ENCODE measurements at places on chromosomes 13 and 19. TPM values are rescaled to one million over a fixed set of nuclear protein-coding genes. Genes with fewer than 3 reads are reported as not detected.

GRCh38 chr19:14091081-14091812 is 696 bp upstream of the SAMD1 start:
- no peak for DNase-seq

- DNase-seq = no peak
Observed at GRCh38 chr19:41753936-41754529, 1.3 kb upstream of the CEACAM6 start.

- no peak for DNase-seq
Observed at GRCh38 chr13:77139306-77139705, 112.3 kb upstream of the FBXL3 start.

DNA sequence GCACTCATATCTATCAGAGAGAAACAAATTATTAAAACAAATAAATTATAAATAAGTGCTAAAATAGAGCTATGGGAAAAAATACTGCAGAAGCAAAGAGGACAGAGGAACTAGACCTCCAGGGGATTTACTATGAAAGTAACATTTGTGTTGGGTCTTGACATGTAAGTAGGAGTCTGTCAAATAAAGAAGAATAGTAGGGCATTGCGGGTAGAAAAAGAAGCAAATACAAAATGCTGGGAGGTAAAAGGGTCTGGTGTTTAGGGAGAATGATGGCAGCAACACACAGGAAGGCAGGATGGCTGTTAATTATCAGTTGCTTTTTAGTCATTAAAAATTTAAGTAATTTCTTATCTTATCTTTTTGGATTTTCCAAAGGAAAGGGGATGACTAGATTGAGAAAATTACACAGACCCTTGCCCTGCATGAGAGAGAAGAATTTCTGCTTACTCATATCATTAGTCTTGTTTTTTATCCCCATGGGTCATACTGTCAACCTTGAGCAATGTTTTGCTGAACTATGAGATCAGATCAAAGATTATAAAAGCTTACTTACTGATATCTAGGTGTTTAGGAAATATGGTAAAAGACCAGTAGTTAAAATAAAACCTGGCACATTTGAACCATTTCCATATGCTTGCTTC is 472.7 kb downstream of the DIAPH3 start:
- DNase-seq = no peak

The MZT1 gene
- 10.1 TPM for total RNA-seq

The ZNF527 gene
- 14.2 TPM for total RNA-seq

The TIMM44 gene
- 29.3 TPM for total RNA-seq

The S1PR5 gene
- total RNA-seq = 0.66 TPM

The ZNF69 gene
- total RNA-seq = 20.0 TPM

The WDR88 gene
- not detected for total RNA-seq

The C13orf42 gene
- not detected for total RNA-seq

The PSMC4 gene
- total RNA-seq = 71.0 TPM

Data from breast epithelium (tissue), 4 donors.